ENCODE measurements at places on chromosomes 11 and 22.

GRCh38 chr11:67276781-67277230 is 10.5 kb downstream of the GRK2 start:
- no peak for DNase-seq

DNA sequence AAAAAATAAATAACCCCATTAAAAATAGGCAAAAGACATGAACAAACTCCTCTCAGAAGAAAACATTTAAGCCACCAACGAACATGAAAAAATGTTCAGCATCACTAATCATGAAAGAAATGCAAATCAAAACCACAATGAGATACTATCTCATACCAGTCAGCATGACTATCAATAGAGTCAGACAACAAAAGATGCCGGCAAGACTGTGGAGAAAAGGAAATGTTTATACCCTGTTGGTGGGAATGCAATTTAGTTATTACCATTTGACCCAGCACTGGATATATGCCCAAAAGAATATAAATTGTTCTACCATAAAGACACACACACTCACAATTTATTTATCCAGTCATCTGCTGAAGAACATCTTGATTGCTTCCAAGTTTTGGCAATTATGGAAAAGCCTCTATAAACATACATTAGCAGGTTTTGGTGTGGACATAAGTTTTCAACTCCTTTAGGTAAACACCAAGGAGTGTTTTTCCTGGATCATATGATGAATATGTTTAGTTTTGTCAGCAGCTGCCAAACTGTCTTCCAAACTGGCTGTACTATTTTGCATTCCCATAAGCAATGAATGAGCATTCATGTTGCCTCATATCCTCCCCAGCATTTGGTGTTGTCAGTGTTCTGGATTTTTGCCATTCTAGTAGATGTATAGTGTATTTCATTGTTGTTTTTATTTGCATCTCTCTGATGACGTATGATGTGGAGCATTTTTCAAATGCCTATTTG is 28.0 kb downstream of the OR8D1 start:
- DNase-seq: no peak

GRCh38 chr22:32820131-32821119 is 18.9 kb downstream of the TIMP3 start:
- no peak for DNase-seq

DNA sequence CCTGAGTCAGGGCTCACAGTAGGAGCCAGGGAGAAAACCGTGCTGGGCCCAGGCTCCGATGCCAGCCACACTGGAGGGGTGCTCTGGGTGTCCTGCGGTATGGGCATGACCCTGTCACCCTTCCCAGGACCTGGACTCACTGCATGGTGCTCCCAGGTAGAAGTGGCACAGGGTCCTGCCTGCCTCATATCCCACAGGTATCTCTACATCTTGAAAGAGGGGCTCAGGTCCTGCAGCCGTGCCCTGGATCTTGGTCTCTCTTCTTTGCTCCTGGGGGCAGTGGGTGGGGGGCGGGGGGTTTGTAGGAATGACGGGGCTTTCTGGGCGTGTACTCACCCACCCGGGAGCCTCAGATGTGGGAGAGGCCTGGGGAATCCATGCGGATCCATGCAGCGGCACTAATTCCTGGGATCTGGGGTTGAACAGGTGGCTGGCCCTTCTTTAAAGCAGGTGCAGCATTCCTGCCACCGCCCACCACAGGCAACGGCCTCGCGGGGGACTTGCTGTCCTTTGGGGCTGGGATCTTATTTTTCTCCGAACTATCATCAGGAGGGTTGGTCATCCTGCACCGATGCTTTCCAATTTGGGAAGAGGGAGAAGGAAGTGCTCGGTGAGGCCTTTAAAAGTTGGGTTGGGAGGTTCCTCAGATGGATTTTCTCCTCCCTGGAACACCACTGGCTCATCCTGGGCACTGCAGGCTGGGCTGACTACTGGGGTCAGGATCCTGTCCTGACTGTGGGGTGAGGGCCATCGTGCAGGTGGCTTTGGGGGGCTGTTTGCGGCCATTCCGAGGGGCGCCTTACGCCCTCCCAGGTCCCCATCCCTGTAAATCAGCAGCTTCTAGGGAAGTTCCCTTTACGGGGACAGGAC is 886.4 kb downstream of the BRD1 start:
- DNase-seq: no peak

DNA sequence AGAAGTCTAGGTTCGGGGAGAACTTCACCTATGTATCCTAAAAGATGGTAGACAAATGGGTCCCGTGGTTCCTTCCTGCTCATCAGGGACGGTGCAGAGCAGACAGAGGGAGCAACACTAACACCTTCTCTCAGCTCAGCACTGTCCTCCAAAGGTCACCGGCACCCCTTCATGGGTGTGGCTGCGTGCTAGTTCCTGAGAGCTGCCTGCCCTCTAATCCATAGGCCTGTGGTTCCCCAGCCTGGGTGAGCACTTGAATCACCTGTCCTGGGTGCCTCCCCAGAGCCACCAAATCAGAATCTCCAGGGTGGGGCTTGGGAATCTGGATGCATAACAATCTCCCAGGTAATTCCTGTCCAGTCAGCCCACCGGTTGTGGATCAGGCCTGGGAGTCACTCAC is 113.9 kb upstream of the TMEM45B start:
- DNase-seq: no peak

- no peak for DNase-seq
Measured at GRCh38 chr11:45651156-45651555, 14.3 kb downstream of the CHST1 start.

DNA sequence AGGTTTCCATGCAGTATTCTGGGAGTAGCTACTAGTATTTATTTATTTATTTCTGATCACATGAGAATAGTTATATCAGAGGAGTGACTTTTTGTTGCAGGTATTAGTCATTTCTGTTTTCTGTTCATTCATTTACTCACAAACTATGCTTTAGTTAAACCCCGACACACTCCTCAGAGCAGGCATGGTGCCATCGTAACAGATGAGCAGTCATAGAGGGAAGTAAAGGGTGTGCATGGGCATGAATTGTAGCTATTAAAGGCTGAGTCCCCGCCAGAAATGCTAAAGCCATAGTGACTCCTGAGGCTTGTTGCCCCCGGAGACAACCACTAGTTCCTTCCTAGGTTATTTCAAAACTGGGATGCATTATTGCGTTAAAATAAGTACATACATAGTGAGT is 10.6 kb downstream of the JHY start:
- DNase-seq: no peak

DNA sequence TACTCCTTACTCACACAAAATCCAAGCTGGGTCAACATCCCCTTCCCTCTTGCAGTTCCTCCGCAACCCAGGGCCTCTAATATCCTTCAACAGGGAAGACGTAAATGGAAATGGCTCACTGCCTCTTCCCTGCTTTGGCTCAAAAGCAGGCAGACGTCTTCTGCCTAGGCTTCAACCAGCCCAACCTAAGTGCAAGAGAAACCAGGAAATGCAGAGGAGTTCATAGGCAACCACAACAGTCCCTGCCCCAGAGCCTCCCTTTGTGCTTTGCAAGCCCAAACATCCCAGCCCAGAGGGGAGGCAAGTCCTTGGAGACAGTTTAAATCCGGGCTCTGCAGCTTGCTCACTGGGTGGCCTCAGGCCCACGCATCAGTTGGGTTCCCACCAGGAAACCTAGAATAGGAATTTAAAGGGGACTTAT is 33.3 kb downstream of the CD6 start:
- DNase-seq: no peak

- no peak for DNase-seq
Measured at GRCh38 chr22:43515902-43516301, 104.1 kb downstream of the MPPED1 start.

DNA sequence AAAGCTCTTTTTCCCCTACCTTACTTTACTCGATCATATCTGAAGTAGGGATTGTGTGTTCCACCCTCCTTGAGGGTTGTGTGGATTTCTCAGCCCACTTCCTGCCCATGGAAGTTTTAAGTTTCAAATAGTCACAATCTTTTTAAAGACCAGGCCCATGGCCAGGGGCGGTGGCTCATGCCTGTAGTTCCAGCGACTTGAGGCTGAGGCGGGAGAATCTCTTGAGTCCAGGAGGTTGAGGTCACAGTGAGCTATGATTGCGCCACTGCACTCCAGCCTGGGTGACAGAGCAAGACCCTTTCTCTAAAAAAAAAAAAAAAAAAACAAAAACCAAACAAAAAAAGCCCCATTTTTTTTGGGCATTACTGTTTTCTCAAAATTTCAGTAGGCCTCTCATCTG is 36.3 kb upstream of the LRRC10B start:
- no peak for DNase-seq

DNA sequence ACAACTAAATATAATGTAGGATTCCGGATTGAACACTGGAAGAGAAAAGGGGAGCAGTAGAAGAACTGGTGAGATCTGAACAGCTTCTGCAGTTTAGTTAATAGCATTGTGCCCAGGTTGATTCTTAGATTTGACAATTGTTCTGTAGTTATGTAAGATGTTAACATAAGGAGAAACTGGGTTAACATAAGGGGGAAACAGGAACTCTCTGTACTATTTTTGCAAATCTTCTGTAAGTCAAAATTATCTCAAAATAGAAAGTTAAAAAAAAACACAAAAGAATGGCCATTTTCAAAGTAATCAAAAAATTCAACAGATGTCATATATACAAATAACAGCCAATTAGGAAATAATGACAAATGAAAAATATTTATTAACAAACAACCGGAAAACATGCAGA is 18.7 kb upstream of the LRP5 start:
- DNase-seq: no peak

DNA sequence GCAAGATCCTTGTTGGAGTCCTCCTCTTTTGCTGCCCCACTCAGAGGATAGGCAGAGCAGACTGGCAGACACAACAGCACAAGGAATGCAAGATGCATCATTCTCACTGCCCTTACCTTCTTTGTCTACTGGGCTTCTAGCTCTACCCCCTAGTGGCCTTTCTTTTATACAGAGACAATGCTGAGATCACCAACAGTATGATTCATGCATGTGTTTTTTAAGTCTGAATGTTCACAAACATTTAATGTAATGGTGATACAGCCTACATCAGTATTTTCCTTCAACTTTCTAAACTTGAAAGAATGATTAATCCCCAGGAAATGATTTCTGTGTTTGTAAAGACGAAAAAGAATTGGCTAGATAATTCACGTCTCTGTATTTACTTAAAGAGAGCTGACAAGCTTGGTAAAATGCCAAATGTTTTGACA is at the start of gene MMP10:
Gene MMP10 (minus strand): TSS at position 138 of the 428 bp plus-strand sequence. CDS start 37 bp downstream, at position 101.
- DNase-seq: no peak

GRCh38 chr11:114031967-114032320 is 27.6 kb upstream of the ZBTB16 start:
- no peak for DNase-seq

DNA sequence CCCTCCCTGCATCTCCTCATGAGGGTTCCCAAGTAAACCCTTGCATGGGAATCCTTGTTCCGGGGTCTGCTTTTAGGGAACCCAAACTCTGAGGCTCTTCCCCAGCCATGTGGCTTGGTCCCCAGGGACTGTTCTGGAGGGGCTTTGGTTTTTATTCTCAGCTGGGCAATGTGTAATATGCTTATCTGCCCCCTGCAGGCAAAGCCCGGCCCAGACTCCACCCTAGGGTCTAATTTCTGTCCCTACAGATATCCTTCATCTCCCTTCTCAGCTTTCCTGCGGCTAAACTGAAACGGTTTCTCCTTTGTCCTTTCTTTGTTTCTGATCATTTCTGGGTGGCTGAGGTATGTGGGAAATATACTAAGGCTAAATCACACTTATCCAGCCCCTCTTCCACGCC is 37.1 kb downstream of the TST start:
- DNase-seq: no peak

DNA sequence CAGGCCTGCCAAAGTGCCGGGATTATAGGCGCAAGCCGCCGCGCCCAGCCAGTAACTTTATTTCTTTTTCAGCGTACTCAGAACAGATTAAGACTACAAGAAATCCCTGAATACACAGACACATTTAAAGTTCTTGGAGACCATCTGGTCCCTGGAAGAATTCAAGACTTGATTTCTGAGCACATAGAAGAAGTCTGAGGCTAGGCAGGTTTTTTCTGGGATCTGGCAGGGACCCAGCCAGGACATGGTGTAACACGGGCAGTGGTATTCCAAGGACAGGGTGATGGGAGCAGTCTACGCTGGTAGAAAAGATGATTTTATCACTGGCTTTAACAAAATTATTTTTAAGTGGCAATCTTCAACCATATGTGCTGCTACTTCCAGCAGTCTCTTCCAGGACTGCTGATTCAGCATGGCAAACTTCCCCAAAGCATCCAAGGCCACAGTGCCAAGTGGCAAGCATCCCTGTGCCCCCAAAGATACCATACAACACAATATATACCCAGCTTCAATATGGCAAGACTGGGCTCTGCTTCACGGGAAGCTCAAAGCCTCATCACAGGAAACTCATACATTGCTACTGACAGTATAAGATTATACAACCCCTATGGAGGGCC is 105.2 kb upstream of the OR5AK2 start:
- DNase-seq: no peak

DNA sequence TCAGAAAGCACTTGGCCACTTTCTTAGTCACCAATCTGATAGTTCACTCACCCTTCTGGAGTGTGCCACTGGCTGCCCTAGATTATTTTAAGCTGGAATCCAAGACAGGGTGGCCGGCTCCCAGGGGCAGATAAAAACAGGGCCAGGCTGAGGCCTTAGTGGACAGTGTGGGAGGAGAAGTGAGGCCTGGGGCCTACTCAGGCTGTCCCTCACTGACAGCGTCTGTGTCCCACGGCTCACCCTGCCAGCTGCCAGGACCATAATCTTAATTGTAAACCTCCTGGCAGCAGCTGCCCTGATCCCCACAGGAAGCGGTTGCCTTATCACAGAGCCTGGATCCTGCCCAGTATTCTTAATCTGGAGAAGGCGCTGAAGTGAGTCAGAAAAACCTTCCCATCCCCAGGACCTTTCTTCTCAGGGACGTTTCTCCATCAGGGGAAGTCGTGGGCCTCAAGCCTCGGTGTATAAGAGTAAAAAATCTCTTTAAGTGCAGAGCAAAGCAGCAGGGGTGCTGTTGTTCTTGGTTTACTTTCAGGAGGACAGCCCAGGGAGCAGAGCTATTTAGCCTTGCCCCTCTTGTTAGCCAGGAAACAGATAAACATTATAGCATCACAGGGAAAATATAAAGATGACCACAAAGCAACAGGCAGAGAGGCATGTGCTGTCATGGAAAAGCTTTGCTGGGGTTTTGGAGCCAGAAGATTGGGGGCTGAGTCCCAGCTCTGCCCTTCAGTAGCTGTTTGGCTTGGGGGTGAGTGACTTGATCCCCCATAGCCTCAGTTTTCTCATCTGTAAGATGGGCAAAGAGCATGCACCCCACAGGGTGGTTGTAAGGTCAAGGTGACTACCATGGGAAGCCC is 39.6 kb downstream of the TSPAN18 start:
- DNase-seq: no peak

DNA sequence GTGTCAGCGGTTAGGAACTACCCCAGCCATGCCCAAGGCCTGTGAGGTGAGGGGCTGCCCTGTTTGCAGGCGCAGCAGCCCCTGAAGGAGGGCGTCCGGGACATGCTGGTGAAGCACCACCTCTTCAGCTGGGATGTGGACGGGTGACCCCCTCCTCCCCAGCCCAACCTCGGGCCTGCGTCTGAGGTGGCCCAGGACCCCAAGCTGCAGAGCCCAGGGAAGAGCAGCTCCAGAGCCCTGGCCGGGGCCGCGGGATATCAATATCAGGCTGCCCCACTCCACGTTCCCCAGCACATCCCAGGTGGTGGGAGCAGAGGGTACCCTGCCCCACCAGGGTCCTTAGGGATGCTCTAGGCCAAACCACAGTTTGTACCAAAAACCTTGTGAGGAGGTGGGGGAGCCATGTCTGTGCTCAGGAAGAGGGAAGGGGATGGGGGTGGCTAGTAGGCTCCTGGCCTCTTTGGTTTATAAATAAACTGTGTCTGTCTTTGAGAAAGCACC is 39.3 kb downstream of the SGSM3 start:
- DNase-seq: no peak
